ENCODE measurements at places on chromosomes 1 and 21. TPM values are rescaled to one million over a fixed set of nuclear protein-coding genes. Genes with fewer than 3 reads are reported as not detected.

FCN3 gene
- total RNA-seq: not detected

RNF186 gene
- not detected for total RNA-seq

MX2 gene
- 12.5 TPM for total RNA-seq

FCRL1 gene
- total RNA-seq: not detected

C1orf198 gene
- total RNA-seq: 20.3 TPM

TNFRSF14 gene
- 12.1 TPM for total RNA-seq

MPL gene
- total RNA-seq: 0.06 TPM

HTR6 gene
- not detected for total RNA-seq

C1orf226 gene
- not detected for total RNA-seq

FLG gene
- total RNA-seq: 0.34 TPM

LMX1A gene
- not detected for total RNA-seq

CFHR3 gene
- total RNA-seq: not detected

CFHR1 gene
- not detected for total RNA-seq

NKAIN1 gene
- 0.63 TPM for total RNA-seq

AMY2B gene
- total RNA-seq: 0.86 TPM

CEP104 gene
- total RNA-seq: 19.3 TPM

TCP10L gene
- total RNA-seq: 2.9 TPM

TMPRSS3 gene
- total RNA-seq: not detected
